Cardiac fibroblast (primary cell): ENCODE measurements at places on chromosomes 2 and 18.

- no peak for DNase-seq
Measured at GRCh38 chr2:120224735-120225548, 1.7 kb upstream of the TMEM185B start.

- DNase-seq: peak; percentile 54
Measured at GRCh38 chr2:32678825-32679224, 51.0 kb downstream of the TTC27 start.

DNA sequence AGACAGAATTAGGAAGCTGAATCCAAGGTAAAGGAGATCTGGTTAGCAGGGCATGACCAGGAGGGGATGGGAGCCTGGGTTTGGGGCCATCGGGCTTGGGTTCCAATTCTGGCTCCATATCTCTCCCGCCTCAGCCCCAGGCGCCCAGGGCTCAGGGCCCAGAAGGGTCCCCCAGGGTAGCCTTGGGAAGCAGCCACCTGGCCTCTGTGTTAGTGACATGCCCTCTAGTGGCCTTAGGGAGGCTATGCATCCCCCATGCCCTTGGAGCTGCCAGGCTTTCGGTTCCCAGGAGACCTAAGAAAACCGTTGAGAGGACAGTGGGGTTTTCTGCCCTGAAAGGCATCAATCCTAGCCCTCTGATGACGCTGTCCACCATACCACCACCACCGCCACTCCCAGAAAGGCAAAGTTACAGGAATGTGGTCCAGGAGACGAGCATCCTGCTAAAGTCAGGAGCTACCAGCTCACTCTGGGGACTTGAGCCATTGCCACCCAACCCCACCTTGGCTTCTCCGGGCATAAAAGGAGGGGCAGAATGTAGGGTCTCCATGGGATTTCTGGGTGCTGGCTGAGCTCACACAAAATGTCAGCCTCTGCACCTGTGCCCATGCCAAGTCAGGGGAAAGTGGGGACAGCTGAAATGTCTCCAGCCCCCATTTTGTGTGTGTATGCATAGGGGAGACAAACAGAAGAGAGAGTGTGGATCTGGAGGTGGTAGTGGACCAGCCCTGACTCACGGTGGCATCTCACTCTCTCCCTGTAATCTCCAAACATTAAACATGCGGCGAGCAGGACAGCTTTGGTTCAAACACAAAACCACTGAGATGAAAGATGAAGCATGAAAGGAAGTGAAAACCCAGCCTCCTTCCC, 56.5 kb downstream of the EMX1 start:
- peak; percentile 71 for DNase-seq

GRCh38 chr18:51716277-51716676, 518.8 kb upstream of the MEX3C start:
- no peak for DNase-seq

- no peak for DNase-seq
Measured at GRCh38 chr2:88184762-88185161, 14.6 kb downstream of the THNSL2 start.

DNA sequence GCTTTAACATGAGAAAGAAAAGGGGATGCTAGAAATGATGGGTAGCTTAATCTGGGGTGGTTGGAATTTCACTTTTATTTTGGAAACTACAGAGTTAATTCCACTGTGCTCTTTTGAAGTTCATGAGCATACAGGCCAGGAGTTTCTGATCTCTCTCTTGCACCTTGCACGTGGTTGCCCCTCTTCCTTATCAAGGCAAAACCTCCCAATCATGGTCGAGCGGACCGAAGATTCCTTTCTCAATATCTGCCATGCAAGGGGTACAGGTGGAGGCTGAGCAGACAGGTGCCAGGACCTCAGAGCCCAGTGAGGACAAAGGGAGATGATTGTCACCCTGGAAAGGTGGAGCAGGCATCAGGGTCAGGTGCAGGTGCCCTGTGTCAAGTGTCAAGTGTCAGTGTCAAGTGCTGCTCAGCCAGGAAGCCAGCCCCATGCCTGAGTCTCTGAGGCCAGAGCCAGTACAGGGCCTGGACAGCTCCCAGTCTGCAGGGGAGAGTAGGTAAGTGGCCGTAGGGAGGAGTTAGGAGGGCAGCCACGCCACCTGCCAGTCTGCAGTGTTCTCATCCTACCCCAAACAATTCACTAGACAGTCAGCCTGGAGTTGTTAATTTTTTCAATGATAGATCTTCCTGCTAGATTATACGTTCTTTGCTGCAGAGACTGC, 42.2 kb downstream of the LPIN1 start:
- no peak for DNase-seq

DNA sequence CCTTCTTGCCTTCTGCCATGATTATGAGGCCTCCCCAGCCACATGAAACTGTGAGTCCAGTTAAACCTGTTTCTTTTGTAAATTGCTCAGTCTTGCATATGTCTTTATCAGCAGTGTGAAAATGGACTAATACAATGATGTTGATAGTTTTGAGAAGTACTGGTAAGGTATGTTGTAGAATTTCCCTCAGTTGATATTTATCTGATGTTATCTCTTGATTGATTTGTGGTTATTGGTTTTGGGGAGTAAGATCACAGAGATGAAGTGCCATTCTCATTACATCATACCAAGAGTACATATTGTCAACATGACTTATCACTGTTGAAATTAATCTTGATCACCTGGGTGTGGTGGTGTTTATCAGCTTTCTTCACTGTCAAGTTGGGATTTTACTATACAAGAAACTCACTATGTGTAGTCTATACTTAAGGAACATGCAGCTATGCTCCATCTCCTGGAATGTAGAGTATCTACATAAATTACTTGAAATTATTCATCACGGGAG, 5.1 kb upstream of the SPAG16 start:
- no peak for DNase-seq

DNA sequence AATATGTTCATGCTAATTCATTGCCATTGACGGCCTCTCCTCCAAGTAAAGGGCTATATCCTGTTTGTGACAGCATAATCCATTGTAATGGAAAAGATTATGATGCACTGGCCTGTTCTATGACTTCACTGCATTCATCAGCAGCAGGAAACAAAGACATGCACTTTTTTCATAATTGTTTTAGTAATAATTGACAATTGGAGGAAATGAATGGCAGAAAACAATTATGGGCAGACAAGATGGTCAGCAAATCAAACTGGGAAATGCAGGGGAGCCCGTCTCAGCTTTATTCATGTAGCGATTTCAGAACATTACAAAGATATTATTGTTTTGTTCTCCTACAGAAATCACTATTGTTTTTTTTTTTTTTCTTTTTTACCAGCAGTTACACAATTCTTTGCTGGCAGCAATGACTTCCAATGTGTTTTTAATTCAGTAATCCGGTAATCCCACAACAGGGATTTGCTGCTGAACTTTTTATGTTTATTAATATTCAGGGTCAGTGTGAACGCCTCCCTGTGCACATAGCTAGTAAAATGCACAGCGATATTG, 33.8 kb upstream of the RASGRP3 start:
- DNase-seq: peak; percentile 50

DNA sequence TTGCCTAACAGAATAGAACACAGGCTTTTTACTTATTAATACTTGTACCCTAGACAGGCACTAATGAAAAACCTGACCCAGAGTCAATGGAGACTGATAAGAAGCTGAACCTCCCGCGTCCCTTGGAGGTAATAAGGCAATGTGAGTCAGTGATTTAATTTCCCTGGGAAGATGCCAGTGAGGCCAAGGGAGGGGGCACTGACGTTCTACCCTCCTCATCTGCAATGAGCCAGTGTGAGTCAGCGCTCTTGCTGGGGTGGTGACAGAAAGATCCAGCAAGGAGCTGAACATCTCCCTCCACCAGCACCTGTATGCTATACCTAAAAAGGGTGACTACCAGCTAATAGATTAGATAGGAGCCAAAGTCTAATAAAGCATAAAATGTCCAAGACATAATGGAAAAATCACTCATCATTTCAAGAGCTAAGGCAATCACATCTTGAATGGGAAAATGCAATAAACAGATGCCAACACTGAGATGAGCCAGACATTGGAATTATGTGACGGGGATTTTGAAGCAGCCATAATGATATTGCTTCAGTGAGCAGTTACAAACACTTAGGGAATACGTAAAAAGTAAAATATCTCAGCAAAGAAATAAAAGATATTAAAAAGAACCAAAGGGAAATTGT, 116.9 kb downstream of the TPGS2 start:
- peak; percentile 78 for DNase-seq

DNA sequence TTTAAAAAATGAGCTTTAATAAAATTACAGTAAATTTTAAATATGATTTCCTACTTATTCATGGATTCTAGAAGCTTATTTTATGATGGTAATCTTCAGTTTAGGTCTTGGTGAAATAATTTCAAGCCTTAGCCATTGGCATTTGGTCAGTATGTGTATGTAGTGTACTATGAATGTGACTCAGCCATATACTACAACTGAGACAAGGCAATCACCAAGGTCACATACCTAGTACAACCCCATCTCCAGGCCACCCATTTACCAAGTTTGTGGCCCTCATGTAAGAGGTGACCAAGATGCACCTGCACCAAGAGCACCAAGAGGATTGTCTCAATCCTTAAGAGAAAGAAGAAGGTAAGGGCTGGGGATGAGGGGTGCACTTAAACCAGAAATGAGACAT, 54.8 kb upstream of the FRZB start:
- DNase-seq: no peak

DNA sequence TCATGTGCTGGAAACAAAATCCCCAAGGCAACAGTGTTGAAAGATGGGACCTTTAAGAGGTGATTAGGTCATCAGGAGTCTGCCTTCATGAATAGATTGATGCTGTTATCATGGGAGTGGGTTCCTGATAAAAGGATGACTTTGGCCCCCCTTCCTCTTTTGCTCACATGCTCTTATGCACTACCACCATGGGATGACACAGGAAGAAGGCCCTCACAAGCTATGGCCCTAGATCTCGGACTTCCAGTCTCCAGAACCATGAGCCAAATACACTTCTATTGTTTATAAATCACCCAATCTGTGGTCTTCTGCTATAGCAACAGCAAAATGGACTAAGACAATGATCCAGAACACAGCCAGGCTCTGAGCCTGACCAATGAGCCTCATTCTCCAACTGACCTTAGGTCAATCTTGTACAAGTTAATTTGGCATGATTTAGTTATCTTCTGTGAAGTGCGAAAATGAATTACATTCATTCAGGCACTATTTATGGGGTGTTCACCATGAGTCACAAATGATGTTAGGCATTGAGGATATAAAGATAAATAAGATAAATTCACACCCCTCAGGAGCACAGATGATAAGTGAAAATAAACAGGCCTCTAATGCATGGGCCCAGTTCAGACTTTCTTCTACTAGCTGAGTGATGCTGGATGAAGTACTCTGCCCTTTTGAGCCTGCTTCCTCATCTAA, 37.7 kb upstream of the NT5C1B start:
- DNase-seq: peak; percentile 56

- DNase-seq: peak; percentile 67
Measured at GRCh38 chr2:119960821-119961220, 52.1 kb upstream of the EPB41L5 start.

DNA sequence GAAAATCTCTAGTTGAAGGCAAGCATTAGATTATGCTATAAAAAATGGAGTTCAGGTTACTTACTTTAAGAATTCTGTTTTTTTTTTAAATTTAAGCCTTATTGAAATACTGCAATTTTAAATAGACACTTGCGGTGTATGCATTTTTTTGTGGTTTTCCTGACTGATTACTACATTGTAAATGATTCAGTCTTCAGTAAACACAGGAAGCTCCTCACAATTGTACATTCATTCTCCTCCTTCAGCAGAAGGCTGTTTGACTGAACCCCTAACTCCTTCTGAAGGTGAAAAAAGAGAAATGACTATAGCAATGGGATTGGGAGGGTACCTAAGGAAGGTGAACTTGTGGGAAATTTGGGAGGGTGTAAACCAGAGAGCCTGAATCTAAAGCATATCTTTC, 136.1 kb downstream of the GCA start:
- no peak for DNase-seq

GRCh38 chr18:40937386-40937785, 1017.6 kb upstream of the PIK3C3 start:
- no peak for DNase-seq

- DNase-seq: peak; percentile 5
Measured at GRCh38 chr2:107072150-107072940, 186.4 kb upstream of the ST6GAL2 start.

GRCh38 chr2:201406077-201406662, 45.1 kb downstream of the TRAK2 start:
- peak; percentile 86 for DNase-seq

GRCh38 chr18:27685807-27686412, 491.0 kb downstream of the CDH2 start:
- DNase-seq: peak; percentile 69

- no peak for DNase-seq
Measured at GRCh38 chr18:892316-892715, 12.4 kb upstream of the ADCYAP1 start.

- DNase-seq: peak; percentile 99
Measured at GRCh38 chr2:45177870-45178269, 168.6 kb upstream of the SIX2 start.

GRCh38 chr2:214019229-214019972, 391.5 kb upstream of the VWC2L start:
- peak; percentile 96 for DNase-seq

DNA sequence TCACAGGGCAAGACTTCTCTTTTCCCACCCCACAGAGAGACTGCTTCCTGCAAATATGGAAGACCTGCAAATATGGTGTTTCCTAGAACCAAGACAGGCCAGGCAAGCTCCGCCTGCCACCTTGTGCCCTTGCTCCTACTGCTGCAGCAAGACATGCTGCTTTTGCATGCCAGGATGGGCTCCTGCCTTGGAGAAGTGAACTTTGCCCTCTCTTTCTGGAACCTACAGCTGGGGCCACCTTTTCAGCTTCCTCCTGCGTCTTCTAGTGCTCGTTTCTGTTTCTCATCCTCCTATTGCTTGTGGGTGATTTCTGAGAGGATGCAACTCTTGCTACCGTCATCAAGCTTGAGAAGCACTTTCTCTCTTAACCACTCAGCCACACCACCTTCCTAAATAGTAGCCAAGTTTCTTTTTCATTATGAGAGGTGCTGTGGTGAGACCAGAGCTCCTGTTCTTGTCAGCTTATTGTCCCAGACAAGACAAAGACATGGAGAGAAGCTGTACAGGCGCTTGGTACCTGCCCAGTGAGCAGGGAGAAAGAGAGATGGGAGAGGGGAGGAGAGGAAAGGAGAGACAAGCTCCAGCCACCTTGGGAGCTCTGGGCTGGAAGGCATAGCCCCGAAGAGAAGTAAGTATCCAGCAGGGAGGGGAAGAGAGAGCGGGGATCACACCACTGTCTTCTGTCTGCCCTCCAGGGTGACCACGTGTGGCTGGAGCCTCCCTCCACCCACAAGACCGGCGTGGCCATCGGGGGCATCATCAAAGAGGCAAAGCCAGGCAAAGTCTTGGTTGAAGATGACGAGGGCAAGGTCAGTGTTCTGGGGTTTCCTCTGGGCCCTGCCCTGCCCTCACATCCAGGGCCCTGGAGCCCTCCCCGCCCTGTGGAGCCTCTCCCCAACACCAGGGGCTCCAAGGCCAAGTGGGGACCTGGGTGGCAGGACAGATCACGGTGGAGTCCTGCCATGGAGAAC, 28.3 kb downstream of the MYO7B start:
- DNase-seq: no peak

GRCh38 chr2:1782514-1782913, 38.2 kb upstream of the PXDN start:
- no peak for DNase-seq
